ENCODE measurements at places on chromosomes 2 and 18.

GRCh38 chr2:240739797-240740196 lies 48.1 kb downstream of the AQP12A start:
- DNase-seq, result no peak

DNA sequence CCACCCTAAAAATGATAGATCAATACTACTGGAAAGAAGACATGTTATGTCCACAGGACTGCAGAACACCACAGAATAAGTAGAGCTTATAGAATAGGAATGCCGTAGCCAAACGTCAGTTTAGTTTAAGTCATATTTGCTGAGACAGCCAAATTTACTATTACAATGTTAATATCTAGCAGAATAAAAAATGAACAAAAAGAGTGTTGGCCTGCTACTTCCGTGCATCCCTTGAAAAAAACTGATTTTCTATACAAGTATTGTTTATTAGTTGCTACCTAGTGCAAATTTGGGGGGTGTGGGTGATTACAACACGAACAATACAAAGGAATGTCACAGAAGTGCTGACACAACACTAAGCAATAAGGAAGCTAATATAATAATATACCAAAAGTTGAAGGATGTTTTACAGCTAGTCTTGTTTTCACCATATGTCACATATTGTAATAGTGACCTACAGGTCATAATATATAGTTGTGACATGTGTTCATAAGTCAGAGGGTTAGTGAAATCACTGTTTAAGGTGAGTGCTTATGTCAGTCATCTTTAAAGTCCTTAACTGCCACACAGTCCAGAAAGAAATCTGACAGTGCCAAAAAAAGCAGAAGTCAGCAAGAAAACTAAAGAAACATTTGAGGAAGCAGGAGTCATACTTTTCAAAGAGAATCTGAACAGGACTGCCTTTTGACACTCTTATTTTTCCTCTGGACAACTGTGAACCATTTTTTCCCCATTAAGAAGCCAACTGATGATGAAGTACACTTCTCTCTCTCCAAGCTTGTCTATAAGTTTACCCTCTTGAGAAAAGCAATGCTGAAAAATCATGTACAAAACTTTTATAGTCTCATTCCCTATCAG lies 376.4 kb downstream of the ZEB2 start:
- no peak for DNase-seq

DNA sequence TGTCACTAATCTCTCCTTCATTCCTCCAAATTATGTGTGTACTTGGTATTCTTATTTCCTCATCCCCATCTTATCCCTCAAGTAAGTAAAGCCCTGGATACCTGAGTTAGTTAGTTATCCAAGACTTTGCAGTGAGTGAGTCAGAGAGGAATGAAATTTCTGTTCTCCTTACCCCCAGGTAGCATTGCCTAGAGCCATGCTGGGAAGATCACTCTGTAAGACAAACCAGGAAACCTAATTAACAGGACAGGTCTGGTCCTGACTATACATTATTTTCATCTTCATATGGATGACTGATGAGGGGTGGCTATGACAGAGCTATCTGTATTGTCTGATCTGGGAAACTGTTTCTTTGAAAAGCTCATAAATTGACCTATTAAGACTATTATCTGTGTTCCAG lies 55.0 kb upstream of the ITGA6 start:
- no peak for DNase-seq

- DNase-seq, result no peak
Observed at GRCh38 chr2:241540401-241540770, 18.2 kb upstream of the BOK start.

GRCh38 chr2:64348386-64349130 lies 105.4 kb upstream of the LGALSL start:
- DNase-seq, result no peak

GRCh38 chr2:66490588-66491001 lies 55.7 kb downstream of the MEIS1 start:
- DNase-seq, result no peak

- no peak for DNase-seq
Observed at GRCh38 chr2:12296915-12297314, 419.8 kb upstream of the TRIB2 start.

DNA sequence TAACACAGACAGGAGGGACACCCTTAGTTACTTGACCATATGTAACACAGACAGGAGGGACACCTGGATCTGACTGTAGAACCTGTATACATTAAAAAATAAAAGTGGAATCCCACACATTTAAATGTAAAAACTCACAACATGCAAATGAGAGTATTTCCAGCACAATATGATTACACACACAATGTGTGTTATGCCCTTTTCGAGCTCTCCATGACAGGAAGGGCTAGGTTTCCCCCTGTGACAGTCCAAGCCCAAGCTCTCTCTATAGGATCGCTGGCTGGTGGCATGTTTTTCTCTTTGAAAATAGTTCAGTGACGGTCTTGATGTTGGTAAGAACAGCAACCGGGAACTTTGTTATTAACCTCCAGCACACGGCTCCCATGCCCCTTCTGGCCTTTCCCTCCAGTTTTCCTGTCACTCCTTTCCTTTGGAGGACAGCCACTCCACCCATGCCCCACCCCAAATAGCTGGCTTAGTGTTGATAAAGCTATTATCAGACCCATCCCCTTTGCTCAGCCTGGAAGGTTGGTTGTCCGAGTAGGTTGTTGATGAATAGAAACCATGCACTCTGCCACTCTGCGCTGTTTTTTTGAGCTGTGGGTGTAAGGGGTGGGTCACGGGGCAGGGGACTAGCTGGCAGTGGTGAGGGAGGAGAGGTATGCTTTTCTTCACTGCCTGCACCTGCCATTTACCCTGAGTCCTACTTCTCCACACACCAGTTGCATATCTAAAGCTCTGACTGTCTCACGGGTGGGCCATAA lies 2.7 kb downstream of the RASGRP3 start:
- DNase-seq, result no peak

GRCh38 chr2:198731842-198732399 lies 725.8 kb downstream of the SATB2 start:
- DNase-seq, result no peak

DNA sequence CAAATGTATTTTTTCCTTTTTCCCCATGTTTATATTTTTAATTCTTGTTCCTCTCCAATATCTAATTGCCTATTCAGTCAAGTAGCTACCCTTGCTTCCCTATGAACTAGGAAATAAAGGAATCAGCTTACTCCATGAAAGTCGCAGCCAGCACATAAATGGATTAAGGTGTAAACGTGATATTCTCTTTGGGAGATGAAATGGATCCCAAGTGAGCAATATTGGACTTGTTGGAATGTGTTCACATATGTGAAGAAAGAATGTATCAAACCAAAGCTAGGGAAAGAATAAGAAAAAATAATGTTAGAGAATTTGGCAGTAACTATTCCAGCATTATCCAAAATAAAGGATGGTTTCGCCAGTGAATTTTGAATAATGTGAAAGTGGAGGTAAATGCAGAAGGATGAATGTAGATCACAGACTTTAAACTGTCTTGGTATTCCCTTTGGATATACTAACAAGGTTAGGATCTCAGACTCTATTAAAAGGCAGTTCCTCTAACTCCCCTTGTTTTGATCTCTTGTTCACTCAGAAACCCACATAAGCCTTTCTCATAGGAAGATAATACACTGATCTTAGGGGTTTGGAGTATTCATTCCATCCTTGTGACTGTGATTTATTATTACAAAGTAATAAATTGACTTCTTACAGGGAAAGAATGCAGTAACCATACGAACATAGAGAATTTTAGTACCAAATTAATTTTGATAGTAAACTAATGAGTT lies 208.1 kb downstream of the BABAM2 start:
- DNase-seq, result no peak

DNA sequence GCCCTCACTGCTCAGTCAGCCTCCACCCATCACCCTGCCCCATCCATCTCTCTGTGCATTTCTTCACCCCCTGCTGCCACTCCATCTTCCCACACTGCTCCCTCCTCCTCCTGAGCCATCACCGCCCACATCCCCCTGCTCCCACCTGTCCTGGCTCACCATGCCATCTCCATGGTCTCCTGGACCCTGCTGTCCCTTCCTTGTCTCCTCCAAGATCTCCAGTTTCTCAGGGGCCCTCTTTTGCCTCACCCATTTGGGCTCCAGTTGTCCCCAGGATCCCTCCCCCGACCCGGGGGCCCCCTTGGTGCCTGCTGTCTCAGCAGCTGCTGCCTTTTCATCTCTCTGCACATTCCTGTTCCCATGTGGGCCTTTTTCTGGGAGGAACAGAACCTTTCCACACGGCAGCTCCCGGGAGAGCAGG lies 10.6 kb downstream of the SPEG start:
- no peak for DNase-seq

GRCh38 chr18:43961722-43962121 lies 684.4 kb upstream of the SYT4 start:
- no peak for DNase-seq

GRCh38 chr2:17733599-17733998 lies 20.0 kb downstream of the SMC6 start:
- DNase-seq, result no peak

GRCh38 chr2:152826581-152827279 lies 108.3 kb downstream of the ARL6IP6 start:
- DNase-seq, result no peak

DNA sequence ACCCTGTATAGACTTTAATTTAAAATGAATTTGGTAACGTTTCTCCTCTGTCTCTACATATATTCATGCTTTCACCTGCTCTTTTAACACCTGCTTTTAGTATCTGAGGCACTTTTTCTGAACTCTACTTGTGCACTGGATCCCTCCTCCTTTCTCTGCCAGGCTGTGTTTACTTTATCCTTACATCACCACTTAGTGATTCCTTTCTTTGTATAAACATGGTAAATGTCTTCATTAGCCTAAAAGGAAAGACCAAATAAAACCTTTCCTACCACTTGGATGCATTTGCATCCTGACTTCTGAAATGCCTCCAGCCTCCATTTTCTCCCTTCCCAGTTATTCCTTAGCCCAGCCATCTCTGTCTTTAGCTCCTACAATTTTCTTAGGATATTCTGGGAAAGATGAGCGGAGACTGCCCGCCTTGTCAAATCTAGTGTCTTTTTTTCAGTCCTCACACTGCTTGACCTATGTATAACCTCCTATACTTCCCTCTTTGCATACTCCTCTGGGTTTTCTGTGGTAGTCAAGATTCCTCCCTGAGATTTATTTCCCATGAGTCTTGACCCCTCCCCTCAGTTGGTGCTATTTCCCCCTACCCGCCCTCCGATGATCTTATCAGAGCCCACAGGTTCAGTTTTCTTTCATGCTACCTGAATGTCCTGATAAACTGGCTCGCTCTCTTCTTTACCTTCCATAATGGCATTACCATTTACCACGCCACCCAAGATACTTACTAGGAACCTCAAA lies 44.8 kb downstream of the REL start:
- DNase-seq, result no peak

GRCh38 chr2:238106339-238106697 lies 6.2 kb downstream of the ESPNL start:
- DNase-seq, result no peak

DNA sequence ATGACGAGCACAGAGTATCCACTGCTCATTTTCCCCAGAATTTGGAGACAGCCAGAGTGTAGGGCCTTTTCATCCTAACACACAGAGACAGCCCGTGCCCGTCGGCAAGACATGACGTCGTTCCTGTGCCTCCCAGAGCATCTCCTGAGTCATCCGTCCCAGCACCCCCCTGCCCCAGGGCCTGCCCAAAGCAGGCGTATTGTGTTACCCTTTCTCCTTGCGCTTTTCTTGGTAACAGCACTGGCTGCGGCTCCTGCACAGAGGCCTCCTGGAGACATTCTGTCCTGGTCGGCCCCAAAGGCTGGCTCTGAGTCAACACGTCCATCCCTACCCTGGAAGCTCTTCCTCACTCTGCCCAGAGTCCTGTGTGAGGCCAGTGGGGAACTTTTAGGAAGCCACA lies 217.1 kb downstream of the KLHL29 start:
- no peak for DNase-seq

DNA sequence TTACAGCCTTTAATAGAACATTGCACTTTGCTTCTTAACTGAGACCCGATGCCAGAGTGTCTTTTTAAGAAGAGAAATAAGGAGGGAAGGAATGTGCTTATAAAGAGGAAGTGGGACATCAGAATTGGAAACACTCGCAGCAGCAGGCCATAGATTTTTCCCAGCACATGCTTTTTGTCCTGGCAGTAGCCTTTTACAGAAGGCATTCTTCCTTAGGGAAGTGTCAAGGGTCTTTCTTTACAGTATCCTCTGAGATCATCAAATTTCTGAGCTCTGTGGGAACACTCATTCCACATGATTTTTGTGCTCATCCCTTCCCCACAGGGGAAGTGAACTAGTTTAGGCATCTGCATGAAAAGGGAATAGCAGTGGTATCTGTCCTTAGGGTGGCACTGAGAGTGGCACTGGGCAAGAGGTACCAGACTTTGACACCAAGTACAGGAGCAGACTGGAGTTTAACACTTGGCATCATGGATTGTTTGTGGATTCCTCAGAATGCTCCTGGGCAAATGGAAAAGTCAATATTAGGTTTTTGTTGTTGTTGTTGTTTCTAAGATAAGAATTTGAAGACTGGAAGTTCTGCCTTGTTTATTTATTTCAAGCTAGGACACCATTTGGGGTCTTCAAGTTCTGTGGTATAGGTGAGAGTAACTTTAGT lies 4.1 kb downstream of the MYO1B start:
- no peak for DNase-seq

DNA sequence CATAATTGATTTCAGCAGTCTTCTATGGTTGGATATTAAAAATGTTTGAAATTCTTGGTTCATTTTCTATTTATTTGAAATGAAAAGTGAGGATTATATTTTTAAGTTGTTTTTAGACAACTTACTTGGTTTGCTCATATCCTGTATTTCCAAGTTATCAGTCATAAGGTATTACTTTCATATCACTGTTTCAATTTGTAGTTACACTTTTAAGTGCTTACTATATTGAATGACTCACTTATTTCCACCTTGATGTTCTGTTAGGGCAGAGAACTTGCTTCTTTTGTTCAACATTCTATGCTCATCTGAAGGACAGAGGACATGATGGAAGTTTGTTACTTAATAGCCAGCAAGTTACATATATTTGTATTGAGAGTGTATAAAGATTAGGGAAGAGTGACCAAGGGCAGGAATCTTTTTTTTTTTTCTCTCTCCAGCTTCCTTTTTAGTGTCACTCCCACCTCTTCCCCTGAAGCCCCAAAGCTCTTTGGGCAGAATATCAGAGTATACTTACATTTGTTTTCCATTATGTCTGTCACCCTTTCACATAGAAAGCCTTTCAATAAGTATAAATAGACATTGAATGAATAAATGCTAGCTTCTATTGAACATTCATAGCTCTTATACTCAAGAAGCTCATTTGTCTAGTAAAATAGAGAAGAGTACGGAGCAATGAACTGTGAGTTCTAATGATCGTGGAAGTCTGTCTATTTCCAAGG lies 28.1 kb downstream of the PIK3C3 start:
- DNase-seq, result peak; percentile 50

- no peak for DNase-seq
Observed at GRCh38 chr2:9692456-9693195, 61.8 kb upstream of the YWHAQ start.

- peak; percentile 63 for DNase-seq
Observed at GRCh38 chr2:151878655-151879563, 50.7 kb upstream of the ARL5A start.

GRCh38 chr2:16385341-16385740 lies 280.3 kb downstream of the CYRIA start:
- no peak for DNase-seq

Measured in activated CD4-positive, alpha-beta T cell treated with anti-CD3 and anti-CD28 coated beads, Interleukin-2, amount 50 U/mL, for 16 hours (primary cell).